GDM1 (cell line): ENCODE measurements at places on chromosomes 5 and 9.

- no peak for DNase-seq
Measured at GRCh38 chr9:86322973-86323644, 31.1 kb downstream of the TUT7 start.

- DNase-seq: no peak
Measured at GRCh38 chr5:159956074-159956473, 39.8 kb downstream of the ADRA1B start.

DNA sequence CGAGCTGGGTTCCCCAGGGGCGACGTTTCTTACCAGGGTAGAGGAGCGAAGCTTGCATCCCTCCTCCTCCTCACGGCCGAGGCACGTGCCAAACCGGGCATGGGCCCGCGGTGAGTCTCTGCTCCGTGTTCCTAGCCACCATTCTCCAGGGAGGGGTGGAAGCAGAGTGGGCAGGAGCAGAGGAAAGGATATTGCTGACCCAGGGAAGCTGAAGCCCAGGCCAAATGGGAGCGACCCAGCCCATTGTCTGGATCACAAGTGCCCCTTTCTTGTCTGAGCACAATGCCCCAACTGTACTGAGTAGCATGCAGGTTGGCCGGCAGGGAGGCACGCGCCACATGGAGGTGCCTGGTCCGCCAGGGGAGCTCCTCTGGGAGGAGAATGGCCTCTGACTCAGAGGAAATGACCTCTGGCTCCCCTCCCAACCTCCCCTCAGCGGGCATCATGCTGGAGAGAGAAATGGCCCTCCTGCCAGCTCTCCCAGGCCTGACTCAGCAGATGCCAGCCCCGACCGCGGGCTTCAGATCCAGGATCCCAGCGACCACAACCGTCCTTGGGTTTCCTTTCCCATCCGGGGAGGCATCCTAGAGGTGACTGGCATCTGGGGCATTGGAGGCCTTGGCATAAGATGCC, 1.1 kb downstream of the PRR7 start:
- peak; percentile 23 for DNase-seq

DNA sequence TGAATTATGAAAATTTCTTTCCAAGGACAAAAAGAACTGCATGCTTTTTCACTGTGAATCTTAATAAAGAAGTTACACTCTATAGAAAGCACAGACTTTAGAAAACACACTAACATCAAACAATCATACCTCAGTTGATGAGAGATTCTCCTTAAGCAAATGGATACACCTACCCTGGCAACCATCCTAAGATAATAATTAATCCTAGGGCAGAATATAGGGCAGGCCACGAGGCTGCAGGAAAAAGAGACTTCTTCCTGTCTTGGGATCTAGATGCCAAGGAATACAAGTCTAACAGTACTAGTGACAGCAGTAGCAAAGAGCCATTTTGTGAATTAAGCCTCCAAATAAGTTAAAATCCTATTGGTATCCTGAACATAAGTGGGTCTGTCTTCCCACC, 395.4 kb downstream of the EFNA5 start:
- DNase-seq: no peak

DNA sequence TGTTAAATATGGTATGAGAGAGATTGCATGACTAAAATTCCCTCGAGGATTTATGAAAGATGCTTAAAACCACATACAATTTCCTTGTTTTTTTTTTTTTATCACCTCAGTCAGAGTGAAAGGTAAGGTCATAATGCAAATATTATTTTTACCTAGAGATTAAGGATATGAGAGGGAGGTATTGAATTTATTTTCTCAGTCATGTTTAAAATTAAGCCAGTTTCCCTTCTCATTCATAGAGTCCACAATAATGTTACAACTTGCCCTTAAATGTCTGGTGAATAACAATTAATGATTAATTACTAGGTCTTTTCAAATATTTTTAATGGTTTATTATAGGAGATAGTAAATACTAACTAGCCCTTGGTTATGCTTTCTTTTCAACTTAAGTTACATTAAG, 144.9 kb upstream of the HAPLN1 start:
- no peak for DNase-seq
